Muscle of arm (tissue), 14 donors: ENCODE measurements at places on chromosomes 7 and 10.

DNA sequence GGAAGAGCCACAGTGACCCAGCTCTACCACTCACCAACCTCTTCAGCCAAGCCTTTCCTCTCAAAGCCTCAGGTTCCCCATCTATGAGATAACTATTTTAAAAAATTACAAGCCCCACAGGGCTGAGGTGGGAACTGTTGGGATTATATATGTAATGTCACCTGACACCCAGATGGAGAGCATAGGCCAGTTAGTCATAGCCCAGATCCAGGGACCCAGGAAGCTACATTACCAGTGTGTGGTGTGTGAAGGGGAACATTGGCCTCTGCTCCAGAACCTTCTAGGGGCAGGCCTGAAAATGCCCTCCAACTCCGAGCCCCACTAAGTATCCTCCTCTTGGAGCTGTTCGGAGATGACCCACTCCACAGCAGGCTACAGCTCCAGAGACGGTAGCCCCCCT, 162.4 kb downstream of the NRF1 start:
- no peak for DNase-seq

DNA sequence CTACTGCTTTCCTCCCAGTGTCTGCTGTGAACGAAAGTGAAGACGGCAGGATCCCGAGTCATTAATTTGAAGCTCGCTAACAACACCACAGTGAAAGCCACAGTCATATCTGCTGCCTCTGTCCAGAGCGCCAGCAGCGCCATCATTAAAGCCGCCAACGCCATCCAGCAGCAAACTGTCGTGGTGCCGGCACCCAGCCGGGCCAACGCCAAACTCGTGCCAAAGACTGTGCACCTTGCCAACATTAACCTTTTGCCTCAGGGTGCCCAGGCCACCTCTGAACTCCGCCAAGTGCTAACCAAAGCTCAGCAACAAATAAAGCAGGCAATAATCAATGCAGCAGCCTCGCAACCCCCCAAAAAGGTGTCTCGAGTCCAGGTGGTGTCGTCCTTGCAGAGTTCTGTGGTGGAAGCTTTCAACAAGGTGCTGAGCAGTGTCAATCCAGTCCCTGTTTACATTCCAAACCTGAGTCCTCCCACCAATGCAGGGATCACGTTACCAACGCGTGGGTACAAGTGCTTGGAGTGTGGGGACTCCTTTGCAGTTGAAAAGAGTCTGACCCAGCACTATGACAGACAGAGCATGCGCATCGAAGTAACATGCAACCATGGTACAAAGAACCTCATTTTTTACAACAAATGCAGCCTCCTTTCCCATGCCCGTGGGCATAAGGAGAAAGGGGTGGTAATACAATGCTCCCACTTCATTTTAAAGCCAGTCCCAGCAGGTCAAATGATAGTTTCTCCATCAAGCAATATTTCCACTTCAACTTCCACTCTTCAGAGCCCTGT, 94.8 kb upstream of the KCNMA1 start:
- DNase-seq = no peak

DNA sequence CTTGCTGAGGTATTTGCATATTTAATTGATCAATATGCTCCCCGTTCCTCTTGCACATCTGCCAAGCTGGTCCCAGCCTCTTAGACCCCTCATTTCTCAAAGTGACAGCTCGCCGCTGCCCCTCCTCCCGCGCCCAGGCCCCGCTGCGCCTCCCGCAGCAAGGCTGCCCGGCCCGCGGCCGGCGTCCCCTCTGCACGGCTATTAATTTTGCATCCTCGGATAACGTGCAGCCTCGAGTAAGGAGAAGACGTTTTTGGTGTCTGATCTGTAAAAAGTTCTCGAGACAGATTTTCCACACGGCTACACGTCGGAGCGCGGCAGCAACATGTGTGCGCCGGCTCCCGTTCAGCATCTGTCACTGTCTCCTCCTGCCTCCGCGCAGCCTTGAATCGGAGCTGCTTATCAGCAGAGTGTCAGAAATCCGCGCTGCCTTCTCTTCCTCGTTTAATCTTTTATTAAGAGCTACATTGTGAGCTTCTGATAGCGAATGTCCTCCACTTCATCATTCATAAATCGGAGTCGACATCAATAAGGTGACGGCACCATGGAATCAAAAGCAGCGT, 65.3 kb downstream of the EBF3 start:
- DNase-seq = no peak

DNA sequence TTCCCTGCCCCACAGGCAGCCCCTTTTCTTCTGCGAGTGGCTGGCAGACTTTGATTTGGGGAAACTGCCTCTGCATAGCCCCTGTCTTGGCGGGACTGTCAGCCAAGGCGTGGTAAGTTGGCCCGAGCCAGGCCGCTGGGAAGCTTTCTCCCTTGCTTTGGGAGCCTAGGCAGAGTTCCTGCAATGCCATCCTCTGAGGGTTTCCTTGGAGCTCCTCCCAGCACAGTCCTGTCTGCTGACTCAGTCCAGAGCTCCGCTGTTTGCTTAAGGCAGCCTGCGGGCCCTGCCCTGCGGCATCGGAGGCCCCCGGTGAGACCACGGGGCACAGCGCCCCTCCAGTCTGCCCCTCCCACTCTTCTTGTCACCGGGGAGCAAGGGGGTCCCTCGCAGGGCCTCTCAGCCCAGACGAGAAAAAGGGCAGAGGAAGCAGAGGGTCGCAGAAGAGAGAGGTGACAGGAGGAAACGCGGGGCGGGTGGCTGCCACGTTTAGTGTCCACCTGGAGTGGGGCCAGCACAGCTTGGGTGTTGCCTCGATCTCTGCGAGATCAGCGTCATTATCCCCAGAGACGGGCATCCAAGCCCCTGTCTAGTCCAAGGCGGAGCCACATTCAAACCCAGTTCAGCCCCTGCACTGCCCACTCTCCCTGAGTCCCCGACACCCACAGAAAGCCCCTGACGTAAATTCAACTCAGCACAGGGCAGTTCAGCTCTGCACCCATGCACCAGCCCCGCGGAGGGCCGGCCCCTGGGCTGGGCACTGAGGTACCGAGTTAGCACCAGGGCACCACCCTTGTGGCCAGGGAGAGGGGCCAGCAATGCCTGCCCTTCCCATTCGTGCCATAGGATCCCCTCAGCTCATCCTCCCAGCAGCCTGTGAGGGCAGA, 59.0 kb upstream of the CHST15 start:
- DNase-seq = no peak

DNA sequence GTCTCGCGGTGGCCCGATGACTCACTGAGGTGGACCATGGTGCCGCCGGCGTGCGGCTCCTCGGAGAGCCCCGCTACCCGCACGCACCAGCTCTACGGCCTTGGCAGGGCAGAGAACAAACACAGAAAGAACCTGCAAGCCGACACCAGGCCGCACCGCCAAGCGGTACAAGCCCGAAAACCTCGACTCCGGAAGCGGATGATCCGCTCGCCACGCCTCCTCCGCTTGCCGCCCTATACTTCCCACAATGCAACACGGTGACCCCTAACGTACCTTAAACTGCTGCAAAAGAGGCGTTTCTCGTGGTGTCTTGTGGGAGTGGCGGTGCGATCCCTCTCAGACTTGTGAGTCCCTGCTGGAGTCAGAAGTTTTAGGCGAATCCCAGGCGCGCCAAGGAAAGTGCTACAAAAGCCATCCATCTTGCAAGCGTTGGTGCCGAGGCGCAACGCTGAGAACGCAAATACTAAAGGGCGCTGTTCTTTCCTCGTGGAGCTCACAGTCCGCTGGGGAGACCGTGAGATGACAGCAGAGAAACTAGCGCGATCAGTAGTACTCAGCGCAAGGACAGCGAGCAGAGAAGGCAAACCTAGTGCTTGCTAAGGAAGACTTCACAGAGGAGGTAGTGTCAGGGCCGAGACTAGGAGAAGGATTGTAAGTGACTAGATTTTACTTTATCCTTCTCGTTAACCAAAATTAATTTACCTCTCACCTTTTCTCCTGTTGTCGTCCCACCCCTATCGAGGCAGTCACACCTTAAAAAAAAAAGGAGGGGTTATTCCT, at the start of gene MRPS16:
Gene MRPS16 (minus strand): TSS at position 200 of the 780 bp plus-strand sequence. CDS start 162 bp downstream, at position 38.
- DNase-seq = peak; percentile 96

DNA sequence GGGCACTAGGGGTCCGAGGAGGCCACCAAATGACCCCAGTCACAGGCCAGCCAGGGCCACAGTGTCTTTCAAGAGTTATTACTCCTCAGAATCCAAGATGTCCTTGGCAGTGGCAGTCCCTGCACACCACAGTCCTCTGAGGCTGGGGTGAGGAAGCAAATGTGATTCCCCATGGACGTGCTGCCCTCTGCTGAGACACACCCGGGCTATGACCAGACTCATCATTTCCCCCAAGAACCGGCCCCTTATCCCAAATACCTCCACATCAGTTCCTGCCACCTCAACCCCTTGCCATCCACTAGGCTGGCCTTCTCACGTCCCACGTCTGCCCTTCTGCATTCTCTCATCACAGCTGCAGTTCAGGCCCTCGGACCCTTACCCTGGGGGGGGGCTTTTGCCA, 5.0 kb downstream of the PRKAG2 start:
- no peak for DNase-seq
